Muscle of leg (tissue), 16 donors: ENCODE measurements at places on chromosomes 7 and 10. TPM values are rescaled to one million over a fixed set of nuclear protein-coding genes. Genes with fewer than 3 reads are reported as not detected.
A peak's percentile ranks its signal among the peaks of the same experiment; 100 is the strongest.

DNA sequence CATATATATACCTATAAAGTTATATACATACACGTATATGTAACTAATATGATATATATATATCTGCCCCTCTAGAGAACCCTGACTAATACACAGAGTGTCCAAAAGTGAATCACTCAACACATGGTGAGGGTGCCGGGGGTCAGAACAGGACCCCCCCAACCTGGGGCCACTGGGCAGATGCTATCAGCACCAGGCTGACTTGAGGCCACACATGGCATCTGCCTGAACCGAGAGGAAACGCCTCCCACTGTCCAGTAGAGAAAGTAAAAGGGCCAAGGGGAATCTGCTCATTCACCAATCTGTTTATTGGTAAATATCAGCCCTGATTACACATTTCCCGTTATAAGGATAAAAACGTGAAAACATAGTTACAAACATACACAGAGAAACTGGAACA is 218.3 kb downstream of the PTPRN2 start:
- DNase-seq: no peak
- no peak overlapping the region for H3K27ac ChIP-seq
- H3K4me3 ChIP-seq: no peak overlapping the region
- H3K27me3 ChIP-seq: peaks cover 3% of the 10 kb centered on the region

- H3K4me3 ChIP-seq: no peak overlapping the region
- peaks cover 39% of the 10 kb centered on the region for H3K27me3 ChIP-seq
- peaks cover 16% of the 10 kb centered on the region for H3K4me1 ChIP-seq
- no peak for DNase-seq
- no peaks in the 10 kb centered on the region for H3K36me3 ChIP-seq
These were observed 12.6 kb upstream of the FGFR2 start for GRCh38 chr10:121610798-121611323.

- no peaks in the 10 kb centered on the region for H3K4me1 ChIP-seq
- H3K36me3 ChIP-seq: no peaks in the 10 kb centered on the region
- H3K27me3 ChIP-seq: no peaks in the 10 kb centered on the region
- H3K27ac ChIP-seq: no peak overlapping the region
- H3K4me3 ChIP-seq: no peak overlapping the region
- DNase-seq: no peak
These were observed 188.1 kb downstream of the SDHAF3 start for GRCh38 chr7:97305589-97305988.

DNA sequence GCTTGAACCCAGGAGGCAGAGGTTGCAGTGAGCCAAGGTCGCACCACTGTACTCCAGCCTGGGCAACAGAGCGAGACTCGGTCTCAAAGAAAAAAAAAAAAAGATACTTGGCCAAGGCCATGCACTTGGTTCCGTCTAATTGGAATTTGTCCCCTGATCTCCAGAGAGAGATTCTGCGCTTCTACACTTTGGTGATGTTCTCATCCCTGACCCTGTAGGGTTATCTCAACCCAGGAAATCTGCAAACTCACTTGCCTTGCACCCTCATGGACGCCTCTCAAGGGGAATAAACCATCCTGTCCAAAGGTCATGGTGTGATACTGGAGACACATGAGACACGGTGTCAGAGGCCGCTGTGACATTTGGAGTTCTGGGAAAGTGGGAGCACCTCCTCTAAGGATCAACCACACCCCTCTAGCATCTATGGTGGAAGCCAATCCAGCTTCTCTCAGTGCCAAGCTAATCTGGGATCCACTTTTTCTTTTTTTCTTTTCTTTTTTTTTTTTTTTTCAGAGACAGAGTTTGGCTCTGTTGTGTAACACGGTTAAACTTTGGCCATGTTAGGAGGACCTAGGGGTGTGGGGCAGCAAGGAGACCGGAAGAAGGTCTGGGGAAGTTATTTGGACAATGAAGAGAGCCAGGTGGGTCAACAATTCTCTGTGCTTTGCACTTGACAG is 7.8 kb upstream of the POR start:
- no peaks in the 10 kb centered on the region for H3K36me3 ChIP-seq
- peaks cover 12% of the 10 kb centered on the region for H3K4me1 ChIP-seq
- H3K27ac ChIP-seq: no peak overlapping the region

- no peak overlapping the region for H3K27ac ChIP-seq
- DNase-seq: peak; percentile 70
- H3K4me3 ChIP-seq: no peak overlapping the region
- no peaks in the 10 kb centered on the region for H3K36me3 ChIP-seq
- H3K27me3 ChIP-seq: no peaks in the 10 kb centered on the region
- H3K4me1 ChIP-seq: no peaks in the 10 kb centered on the region
These were observed 36.7 kb downstream of the ASNS start for GRCh38 chr7:97835296-97836138.

- H3K36me3 ChIP-seq: peaks cover 4% of the 10 kb centered on the region
- peak overlapping the region; percentile 67 for H3K27ac ChIP-seq
- no peak overlapping the region for H3K4me3 ChIP-seq
- H3K4me1 ChIP-seq: peaks cover 21% of the 10 kb centered on the region
- peaks cover 5% of the 10 kb centered on the region for H3K27me3 ChIP-seq
These were observed 3.6 kb downstream of the EPDR1 start for GRCh38 chr7:37923996-37924395.

- H3K4me3 ChIP-seq: no peak overlapping the region
- H3K27me3 ChIP-seq: no peaks in the 10 kb centered on the region
- no peak overlapping the region for H3K27ac ChIP-seq
- peaks cover 12% of the 10 kb centered on the region for H3K36me3 ChIP-seq
- no peak for DNase-seq
- H3K4me1 ChIP-seq: peaks cover 9% of the 10 kb centered on the region
These were observed 13.8 kb upstream of the TNRC18 start for GRCh38 chr7:5437348-5437892.

DNA sequence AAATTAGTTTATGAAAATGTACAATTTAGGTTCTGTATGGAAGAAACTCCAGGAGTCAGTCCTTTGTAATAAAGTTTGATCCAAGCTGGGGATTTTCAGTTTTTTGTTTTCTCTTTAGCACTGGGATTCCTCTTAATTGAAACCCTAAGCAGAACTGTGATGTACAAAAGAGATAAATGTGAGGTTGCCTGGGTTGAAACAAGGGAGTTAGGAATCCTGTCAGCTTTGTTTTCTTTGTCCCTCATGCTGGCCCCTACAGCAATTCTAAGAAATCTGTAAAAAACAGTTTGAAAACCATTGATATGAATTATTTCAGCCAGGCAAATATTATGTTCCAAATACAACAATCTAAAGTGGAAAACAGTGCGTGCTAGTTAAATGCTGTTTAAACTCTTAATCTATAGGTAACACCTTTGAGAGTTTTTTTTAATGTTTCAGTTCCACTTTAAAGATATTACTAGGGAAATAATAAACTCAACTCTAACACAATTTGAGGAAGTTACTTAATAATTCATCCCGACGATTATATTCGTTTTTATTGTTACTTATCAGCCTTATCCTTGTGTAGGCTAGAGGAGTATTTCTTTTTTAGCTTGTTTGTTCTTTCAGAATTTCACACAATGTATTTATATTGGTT is 65.3 kb downstream of the SGCE start:
- no peak for DNase-seq
- peaks cover 24% of the 10 kb centered on the region for H3K36me3 ChIP-seq
- no peak overlapping the region for H3K27ac ChIP-seq
- H3K4me3 ChIP-seq: no peak overlapping the region
- no peaks in the 10 kb centered on the region for H3K27me3 ChIP-seq

GRCh38 chr7:17622451-17622850 is 317.8 kb downstream of the SNX13 start:
- no peaks in the 10 kb centered on the region for H3K36me3 ChIP-seq
- H3K27me3 ChIP-seq: no peaks in the 10 kb centered on the region
- DNase-seq: no peak
- no peaks in the 10 kb centered on the region for H3K4me1 ChIP-seq
- H3K27ac ChIP-seq: no peak overlapping the region

GRCh38 chr7:131624536-131624935 is 68.1 kb upstream of the PODXL start:
- H3K4me3 ChIP-seq: no peak overlapping the region
- no peak overlapping the region for H3K27ac ChIP-seq
- no peaks in the 10 kb centered on the region for H3K36me3 ChIP-seq
- H3K4me1 ChIP-seq: peaks cover 56% of the 10 kb centered on the region

- H3K27ac ChIP-seq: no peak overlapping the region
- H3K4me3 ChIP-seq: no peak overlapping the region
- DNase-seq: peak; percentile 25
- H3K36me3 ChIP-seq: no peaks in the 10 kb centered on the region
- H3K4me1 ChIP-seq: peaks cover 34% of the 10 kb centered on the region
- peaks cover 14% of the 10 kb centered on the region for H3K27me3 ChIP-seq
These were observed 48.3 kb downstream of the PROSER2 start for GRCh38 chr10:11871466-11871865.

- no peak overlapping the region for H3K4me3 ChIP-seq
- no peaks in the 10 kb centered on the region for H3K36me3 ChIP-seq
- H3K27ac ChIP-seq: no peak overlapping the region
- H3K27me3 ChIP-seq: peaks cover 14% of the 10 kb centered on the region
These were observed 142.9 kb upstream of the ZMIZ1 start for GRCh38 chr10:78925800-78926319.

DNA sequence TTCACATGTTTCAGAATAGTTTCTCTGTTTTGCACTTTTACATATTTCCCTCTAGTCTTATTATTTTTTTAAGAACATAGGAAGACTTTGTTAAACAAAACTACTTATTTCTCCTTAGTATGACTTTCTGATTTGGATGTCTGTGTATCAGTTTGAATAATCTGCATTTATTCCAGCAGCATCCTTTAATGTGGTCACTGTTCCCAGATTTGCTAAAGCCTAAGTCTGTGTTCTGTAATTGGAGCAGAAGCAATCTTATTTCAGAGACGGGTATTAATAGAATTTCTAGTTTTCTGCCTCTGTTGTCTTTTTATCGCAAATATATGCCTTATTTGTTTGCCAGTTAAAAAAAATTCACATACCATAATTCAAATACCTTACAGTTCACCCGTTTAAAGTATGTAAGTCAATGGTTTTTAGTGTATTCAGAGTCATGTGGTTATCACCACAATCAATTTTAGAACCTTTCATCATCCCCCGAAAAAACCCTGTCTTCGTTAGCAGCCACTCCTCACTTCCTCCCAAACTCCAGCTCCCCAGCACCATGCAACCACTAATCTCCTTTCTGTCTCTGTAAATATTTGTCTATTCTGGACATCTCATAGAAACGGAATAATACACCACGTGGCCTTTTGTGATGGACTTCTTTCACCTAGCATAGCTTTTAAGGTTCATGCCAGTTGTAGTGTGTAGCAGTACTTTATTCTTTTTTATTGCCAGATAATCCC is 58.7 kb downstream of the INPP5F start:
- DNase-seq: peak; percentile 18
- H3K27me3 ChIP-seq: no peaks in the 10 kb centered on the region

DNA sequence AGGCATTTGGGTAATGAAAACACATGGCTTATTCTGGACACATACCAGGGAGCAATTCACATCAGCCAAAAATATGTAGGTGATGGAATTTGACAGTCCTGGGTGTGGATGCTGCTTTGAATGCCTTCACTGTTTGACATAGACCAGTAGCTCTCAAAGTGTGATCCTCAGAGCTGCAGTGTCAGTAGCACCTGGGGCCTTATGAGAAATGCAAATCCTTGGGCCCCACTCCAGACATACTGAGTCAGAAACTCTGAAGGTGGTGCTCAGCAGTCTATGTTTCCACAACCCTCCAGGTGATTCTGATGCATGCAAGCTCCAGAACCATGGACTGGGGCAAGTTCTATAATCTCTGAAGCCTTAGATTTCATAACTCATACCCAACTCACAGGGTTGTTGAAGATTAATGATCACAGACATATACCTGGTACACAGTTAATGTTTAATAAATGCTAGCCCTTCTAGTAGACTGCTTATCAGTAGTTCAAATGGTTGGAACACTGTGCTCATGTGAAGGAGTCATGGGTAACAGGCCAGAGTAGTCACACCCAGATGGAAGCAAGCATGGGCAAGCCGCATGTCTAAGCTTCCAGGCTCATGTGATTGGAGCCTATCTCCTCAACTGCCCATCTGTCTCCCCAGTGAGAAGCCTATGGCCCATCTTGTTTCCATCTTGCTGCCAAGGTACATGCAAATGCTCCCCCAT is 715.7 kb downstream of the GRID1 start:
- peaks cover 44% of the 10 kb centered on the region for H3K4me1 ChIP-seq
- no peak overlapping the region for H3K27ac ChIP-seq
- no peak overlapping the region for H3K4me3 ChIP-seq
- no peaks in the 10 kb centered on the region for H3K36me3 ChIP-seq
- H3K27me3 ChIP-seq: no peaks in the 10 kb centered on the region

DNA sequence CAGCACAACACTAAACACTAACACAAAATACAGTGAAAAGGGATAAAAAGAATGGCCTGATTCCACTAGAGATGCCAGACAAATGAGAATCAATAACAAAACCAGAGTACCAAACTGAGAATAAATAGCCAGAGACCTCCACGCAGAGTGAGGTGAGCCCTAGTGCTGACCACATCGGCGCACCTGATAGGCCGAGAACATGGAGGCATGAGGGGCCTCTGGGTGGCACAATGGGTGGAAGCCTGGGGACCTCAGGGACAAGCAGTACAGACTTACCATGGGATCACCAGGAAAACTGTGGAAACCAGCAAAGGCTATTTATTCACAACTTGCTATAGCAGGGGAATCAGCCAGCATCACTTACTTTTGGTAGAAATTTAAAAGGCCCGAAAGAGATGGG is 1.8 kb upstream of the CSGALNACT2 start:
- no peak overlapping the region for H3K4me3 ChIP-seq
- no peaks in the 10 kb centered on the region for H3K27me3 ChIP-seq
- peaks cover 15% of the 10 kb centered on the region for H3K4me1 ChIP-seq

DNA sequence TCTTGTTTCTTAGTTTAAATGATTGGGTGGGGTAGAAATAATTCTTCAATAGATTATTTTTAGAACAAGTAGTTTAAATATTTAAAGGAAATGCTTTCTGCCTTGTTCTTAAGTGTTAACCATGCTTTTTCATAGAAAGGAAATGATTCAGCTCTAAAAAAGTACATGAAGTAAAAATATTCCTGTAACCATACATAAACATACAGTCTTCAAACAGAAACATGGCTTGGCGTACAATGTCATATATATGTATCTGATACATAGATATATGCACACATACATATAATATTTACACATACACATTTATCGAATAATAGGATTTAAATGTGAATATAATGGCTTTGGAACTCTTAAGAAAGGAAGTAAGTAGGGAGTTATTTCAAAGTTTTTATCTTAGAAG is 84.4 kb downstream of the RUNDC3B start:
- DNase-seq: no peak
- H3K27ac ChIP-seq: no peak overlapping the region
- no peak overlapping the region for H3K4me3 ChIP-seq
- no peaks in the 10 kb centered on the region for H3K36me3 ChIP-seq
- no peaks in the 10 kb centered on the region for H3K4me1 ChIP-seq

Gene ANK3
- 98.3 TPM for polyA plus RNA-seq

Gene ZDHHC4
- polyA plus RNA-seq: 38.9 TPM

Gene NPTX2
- polyA plus RNA-seq: 18.3 TPM

Gene PITRM1
- polyA plus RNA-seq: 49.9 TPM

Gene LIPF
- 0.79 TPM for polyA plus RNA-seq

Gene KCNH2
- 26.9 TPM for polyA plus RNA-seq

Gene MPP7
- polyA plus RNA-seq: 4.1 TPM

Gene LAMTOR4
- polyA plus RNA-seq: 68.1 TPM

Gene KCNIP2
- 5.0 TPM for polyA plus RNA-seq

Gene CYP3A7
- 0.11 TPM for polyA plus RNA-seq

Gene LLCFC1
- not detected for polyA plus RNA-seq

Gene PLAC9
- 121 TPM for polyA plus RNA-seq
